SHP77 treated with DMSO at 0.1 percent for 48 hours (cell line): ENCODE measurements at places on chromosomes 7 and 10.

DNA sequence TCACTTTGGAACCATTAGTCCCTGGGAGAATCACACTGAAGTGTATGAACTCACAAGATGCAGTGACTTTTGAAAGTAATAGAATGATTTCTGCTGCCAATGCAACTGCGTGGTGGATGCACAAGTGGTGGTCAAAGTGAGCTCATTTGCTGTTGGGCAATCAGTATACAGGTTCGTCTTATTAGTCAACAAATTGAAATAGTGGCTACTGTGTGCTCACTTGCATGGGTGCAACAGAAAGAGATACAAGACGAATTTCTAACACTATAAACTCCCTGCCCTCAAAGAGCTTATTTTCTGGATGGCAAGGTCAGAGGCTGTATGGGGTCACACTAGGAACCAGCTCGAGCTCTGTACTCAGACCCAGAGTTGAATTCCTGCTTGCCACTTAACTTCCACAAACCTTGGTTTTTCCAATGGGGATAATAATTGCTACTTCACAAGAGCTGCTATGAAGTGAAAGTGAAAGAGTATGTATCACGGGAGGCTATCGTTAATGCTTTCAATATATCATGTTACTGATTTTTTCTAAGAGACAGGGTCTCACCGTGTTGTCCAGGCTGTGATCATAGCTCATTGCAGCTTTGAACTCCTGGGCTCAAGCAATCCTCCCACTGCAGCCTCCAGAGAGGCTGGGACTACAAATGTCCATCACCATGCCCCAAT lies 8.3 kb upstream of the BCL7B start:
- DNase-seq: no peak

- DNase-seq: no peak
These were observed 4.4 kb downstream of the SMIM30 start for GRCh38 chr7:113113912-113114311.

GRCh38 chr7:21071561-21072501 lies 285.1 kb upstream of the SP8 start:
- DNase-seq: no peak

GRCh38 chr10:112280205-112280921 lies 2.8 kb upstream of the TECTB start:
- DNase-seq: no peak

GRCh38 chr10:72173619-72174296 lies 42.1 kb upstream of the ANAPC16 start:
- no peak for DNase-seq

DNA sequence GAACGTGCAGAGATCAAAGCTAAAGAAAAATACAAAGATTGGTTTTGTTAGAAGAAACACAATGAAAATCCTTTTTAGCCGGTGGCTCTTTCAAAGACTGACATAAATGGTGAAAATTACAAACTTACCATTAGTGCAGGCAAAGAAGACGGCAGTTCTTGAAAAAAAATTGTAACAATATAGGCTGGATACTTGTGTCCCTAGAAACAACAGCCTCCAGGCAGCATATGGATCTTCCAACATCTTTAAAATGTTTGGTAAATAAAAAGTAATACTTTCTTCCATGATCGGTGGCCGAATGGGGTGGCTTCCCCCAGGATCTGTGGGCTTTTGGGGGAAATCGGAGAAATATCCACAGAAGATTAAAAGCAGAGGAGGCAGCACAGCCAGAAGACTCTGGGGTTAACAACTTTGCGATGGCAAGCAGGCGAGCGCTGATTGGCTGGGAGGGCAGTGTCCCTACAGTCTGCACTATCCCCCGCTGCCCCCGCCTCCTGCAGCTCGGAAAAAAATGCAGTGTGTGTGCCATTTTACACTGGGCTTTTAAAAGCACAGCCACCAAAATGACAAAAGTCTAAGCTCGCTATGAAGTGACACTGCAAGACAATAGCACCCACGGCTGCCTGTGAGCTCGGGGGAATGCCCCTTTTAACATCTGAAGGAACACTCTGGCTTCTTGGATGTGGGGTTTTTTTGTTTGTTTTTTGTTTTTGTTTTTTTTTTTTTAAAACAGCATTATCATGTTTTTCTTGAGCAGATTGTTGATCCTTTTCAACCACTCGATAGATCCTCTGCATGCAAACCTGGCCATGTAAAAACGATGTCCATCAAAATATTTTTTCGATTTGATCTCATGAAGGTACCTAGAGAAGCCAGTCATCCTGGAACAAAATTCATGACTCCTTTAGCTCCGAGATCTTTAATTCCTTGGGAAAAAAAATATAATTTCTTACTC lies 31.7 kb upstream of the EPC1 start:
- DNase-seq: peak; percentile 83

GRCh38 chr7:95444796-95445195 lies 10.0 kb upstream of the PON2 start:
- DNase-seq: no peak

- no peak for DNase-seq
These were observed 50.3 kb upstream of the CHST15 start for GRCh38 chr10:124143721-124144120.

DNA sequence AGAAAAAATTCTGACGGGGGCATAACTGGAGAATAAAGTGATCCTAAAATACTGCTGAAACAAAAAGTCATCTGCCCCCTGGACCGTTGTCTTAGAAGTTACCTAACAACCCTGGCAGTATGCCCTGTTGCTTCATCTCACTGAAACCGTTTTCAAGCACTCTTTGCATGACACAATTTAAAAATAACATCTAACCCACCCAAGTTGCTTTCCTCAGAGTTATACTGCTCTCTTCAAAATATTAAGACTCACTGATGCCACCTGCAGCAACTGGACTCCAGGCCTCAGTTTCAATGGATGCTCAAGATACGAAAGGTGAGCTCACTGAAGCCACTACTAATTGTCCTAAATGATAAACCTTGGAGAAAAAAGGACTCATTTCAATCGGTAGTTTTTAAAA lies 57.4 kb downstream of the CDK6 start:
- DNase-seq: no peak

DNA sequence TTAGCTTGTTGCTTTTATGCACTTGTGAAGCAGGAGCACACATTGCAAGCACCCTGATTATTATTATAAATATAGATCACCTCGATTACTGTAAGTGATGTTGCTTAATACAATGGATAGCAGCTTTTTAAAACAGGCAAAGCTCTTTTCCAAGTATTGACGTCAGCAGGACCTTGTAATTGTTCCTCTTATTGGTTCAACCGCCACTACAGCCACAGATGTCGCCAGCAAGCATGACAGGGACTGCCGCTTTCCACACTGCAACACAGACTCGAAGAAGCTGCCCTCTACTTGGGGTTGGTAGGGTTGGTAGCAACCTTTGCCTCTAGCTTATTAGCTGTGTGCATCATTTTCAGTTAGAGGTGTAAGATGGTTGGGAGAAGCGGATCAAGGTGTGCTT lies 167.6 kb downstream of the ZNF365 start:
- peak; percentile 23 for DNase-seq

- DNase-seq: no peak
These were observed 191.8 kb upstream of the CXCL12 start for GRCh38 chr10:44576702-44577191.

GRCh38 chr7:68043546-68043945 lies 1046.9 kb downstream of the TYW1 start:
- no peak for DNase-seq

DNA sequence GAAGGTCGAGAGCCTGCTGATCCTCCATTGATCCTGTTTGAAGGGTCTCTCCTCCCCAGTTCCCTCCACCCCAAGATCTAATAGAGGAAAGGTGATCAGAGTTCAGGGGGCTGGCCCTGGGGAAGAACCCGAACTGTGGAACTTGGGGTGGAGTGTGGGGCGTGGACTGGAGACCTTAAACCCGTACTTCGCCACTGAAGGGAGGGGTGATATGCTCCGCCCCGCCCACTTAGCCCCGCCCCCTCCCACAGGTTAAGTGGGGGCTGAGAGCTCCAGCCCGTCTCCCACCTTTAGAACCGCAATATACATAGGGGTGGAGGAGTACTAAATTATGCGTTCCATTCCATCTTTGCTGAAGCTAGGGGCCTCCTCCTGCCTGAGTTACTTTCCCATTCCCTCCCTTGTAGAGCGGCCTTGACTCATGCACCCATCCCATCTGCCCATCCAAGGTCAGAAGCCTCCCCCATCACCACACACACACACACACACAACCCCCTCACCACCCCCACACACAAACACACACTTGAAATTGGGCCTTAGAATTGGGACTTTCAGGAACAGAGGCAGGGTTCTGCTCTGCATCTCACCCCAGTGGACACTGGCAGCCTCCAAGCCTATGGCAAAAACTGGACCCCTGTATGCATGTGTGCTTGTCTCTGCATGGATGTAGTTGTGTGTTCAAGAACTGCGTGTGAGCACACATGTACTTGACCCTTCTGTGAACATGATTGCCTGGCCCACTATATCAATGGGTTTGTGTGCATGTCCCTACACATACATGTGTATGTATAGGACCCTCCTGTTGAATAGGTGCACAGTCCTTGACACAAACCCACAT lies 991 bp downstream of the SEMA4G start:
- no peak for DNase-seq
